ENCODE measurements at places on chromosomes 4 and X.
A peak's percentile ranks its signal among the peaks of the same experiment; 100 is the strongest.

DNA sequence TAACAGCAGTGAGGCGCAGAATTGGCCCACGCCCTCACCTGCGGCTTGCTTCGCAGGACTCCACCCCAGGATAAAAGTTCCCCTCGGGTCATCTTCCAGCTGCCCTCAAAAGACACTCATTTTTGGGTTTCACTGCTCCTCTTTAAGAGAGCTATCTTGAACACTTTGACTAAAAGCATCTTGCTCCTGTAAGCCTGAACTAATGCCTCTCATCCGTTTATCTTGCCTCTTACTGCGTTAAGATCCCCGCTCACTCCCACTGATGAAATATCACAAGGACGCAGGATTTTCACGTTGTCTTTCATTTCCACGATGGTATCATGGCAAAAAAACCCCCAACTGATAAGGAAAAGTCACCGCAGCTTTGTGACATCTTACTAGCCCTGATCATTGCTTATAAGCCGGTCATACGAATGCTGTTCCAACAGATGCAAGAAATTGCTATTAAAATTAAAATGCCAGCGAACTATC, 591 bp upstream of the ACSL4 start:
- DNase-seq = no peak

DNA sequence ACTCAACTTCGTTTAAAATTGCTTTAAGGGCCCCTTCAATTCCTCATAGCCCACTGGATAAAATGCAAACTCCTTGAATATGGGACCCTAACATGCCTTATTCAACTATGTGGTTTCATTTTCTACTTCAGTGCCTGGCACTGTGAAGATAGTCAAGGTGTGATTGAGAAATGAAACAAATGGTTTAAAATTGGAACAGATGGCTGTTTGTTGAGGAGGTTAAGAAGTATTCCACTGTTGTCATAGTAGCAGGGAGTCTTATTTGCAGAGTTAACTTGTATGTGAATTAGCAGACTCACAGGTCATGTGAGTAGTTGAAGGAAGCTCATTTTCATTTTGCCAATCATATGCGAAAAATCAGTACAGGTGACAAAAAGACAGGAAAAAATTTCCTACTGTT, 593.3 kb downstream of the KCTD8 start:
- DNase-seq = no peak

DNA sequence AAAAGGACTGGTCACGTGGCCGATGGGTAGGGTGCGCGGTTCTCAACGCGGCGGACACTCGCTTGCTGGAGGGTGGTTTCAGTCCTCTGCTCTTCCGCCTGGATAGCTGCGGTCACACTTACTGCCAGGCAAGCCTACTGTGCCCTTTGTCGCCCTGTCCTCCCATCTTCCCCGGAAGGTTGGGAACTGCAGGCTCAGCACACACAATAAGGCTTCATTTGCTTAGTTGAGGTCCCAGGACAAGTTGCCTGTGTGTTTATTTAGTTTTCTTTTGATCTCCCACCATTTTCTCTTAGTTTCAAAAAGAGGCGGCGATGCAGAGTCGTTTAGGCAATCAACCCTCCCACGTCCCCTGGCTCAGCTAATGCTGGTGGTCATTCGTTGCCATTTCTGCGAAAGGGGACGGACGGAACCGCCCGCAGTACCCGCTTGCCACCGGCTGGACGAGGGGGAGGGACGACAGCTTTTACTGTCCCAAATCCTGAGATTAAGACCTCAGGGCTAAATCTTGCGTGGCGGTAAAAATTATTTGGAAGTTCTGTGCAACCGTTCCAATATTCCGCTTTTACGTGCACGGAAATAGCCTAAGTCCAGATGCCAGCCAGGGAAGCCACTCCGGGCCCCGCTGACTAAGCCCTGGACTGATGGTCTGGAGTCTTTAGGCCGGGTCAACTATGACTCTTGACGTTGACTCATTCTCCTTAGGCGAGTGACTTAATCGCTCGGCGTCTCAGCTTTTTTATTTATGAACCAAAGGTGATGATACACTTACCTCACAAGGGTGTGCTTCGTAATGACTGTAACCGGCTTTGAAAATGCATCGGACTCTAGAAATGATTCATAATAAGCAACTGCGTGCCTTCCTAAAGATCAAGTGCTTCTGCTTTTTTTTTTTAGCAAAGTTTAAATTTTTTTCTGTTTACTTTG, 671 bp upstream of the EIF4E start:
- no peak for DNase-seq

GRCh38 chrX:155144926-155145325, 71.3 kb upstream of the VBP1 start:
- no peak for DNase-seq

DNA sequence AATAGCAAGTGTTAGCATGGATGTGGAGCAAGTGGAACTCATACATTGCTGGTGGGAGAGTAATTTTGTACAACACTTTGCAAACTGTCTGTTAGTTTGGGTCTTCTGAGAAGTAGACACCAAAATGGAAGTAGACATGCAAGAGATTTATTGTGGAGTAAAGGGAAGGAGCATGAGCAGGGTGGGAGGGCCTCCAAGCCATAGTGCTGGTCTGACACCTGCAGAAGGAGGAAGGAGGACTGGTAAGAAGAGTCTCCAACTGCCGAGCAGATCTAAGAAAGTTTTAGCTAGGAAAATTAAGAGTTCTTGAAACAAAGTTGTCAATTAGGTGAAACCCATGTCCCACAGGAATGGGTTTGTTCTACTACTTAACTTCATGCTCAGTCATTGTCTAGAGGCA, 64.0 kb upstream of the DDIT4L start:
- no peak for DNase-seq

DNA sequence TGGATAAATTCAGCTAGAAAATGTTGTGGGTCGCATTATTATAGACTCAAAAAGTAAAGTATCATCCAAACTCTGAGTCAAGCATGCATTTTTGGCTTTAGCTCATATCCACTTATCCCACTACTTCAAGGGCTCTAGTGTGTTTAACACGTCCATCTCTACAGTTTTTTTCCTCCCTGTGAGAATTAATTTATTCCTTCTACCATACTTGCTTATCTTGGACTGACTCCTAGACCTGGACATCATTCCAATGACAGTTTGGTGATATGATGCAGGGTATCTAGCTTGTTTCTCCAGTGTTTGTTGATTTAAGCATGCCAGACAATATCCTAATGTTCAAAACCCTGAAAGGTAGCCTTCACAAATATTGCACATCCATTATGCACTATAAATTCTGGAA, 1037.1 kb upstream of the INTU start:
- DNase-seq = no peak

DNA sequence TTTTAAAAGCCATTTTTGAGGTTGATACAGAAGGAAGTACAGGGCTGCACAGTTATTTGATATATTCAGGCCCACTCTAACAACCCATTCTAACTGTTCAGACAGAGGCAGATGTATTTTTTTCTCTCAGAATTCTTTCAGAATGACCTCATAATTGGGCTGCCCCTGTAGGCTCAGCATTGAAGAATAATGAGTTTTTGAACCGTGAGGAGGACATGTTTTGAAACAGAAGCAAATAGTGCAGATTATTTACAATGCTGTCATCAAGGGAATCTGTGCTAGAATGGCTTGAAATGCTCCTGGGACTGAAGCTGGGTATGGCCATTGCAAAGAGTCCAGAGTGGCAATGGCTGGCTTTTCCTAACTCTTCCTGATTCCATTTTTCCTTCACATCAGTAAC, 158.1 kb downstream of the SOX3 start:
- DNase-seq = no peak

- no peak for DNase-seq
These were observed 13.2 kb downstream of the AMOT start for GRCh38 chrX:112827292-112827903.

- peak; percentile 21 for DNase-seq
These were observed 96.1 kb downstream of the AFF1 start for GRCh38 chr4:87030755-87031441.

- no peak for DNase-seq
These were observed 64.6 kb downstream of the ZAR1 start for GRCh38 chr4:48554606-48555005.

DNA sequence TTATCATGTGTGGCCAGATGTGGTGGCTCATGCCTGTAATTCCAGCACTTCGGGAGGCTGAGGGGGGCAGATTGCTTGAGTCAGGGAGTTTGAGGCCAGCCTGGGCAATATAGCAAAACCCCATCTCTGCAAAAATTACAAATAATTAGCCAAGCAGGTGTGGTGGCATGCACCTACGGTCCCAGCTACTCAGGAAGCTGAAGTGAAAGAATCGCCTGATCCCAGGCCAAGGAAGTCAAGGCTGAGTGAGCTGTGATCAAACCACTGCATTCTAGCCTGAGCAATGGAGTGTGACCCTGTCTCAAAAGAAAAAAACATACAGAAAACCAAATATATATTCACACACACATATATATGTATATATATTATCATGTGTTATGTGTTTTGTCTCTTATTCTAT, 15.0 kb downstream of the APELA start:
- no peak for DNase-seq

GRCh38 chr4:188268131-188268908, 129.1 kb downstream of the TRIML1 start:
- DNase-seq = no peak

GRCh38 chr4:94517492-94517891, 65.8 kb downstream of the PDLIM5 start:
- no peak for DNase-seq

GRCh38 chrX:3589474-3589873, 124.0 kb downstream of the PRKX start:
- DNase-seq = no peak

DNA sequence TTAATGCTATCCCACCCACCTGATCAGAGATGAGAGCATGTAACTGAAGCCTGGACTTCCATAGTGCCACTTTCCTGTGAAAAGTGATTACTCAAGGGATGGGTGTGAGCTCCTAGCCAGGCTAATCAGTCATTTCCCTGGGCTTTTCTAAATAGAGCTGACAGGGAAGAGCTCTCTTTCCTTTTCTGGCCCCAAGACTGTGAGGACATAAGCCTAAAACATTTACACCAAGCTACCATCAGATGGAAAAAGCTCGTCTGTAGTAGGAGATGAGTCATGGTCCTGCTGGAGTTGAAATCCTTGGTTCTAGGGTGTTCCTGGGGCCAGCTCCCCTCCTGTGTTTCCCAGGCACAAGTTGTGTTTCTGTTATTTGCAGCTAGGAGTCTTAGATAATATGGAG, 52.4 kb upstream of the NDP start:
- no peak for DNase-seq

- DNase-seq = no peak
These were observed 77.8 kb downstream of the SORCS2 start for GRCh38 chr4:7270121-7270520.

DNA sequence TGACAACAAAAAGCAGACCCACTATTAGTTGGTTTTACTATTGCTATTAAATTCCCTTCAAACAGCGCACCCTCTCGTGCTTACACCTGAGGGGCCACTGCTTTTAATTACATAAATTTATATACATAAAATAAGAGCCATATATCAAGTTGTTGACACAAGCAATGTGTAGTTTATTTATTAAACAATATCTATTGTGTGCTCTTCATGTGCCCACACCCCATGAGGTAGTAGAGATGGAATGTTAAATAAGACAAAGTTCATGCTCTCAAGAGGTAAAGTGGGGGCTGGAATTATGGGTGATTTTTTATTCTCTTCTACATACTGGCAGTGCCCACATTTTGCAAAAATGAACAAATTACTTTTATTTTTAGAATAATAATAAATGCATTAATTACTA, 47.3 kb downstream of the KCNIP4 start:
- DNase-seq = no peak

- no peak for DNase-seq
These were observed 743 bp downstream of the NKAP start for GRCh38 chrX:119942831-119943184.

DNA sequence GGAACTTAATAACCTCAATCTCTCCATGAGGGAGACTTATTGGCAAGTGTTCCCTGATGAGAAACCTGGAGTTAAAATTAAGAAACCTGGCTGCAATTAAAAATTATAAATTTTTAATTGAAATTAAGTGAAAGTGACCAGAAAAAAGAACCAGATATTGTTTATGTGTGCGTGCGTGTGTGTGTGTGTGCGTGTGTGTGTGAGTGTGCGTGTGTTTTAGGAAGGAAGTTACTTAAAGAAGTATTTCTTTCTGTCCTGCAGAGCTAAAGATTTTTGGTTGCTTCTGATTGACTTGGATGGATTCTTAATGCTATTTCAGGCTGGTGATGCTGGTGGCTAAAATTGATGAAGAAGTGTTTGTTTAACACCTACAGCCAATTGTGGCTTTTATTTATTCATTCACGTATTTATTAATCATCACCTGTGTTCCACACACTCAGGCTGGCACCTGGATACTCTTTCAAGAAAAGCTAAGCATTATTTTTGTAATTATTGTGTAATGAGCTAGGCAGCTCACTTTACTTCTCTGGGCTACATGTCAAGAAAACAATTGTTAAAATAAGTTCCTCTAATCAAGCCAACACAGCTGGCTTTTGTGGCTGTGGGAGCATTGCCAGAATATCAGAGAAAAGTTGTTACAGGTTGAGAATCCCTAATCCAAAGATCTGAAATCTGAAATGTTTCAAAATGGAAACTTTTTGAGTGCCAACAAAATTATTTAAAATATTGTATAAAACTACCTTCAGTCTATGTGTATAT, 68.5 kb downstream of the CEP44 start:
- no peak for DNase-seq

DNA sequence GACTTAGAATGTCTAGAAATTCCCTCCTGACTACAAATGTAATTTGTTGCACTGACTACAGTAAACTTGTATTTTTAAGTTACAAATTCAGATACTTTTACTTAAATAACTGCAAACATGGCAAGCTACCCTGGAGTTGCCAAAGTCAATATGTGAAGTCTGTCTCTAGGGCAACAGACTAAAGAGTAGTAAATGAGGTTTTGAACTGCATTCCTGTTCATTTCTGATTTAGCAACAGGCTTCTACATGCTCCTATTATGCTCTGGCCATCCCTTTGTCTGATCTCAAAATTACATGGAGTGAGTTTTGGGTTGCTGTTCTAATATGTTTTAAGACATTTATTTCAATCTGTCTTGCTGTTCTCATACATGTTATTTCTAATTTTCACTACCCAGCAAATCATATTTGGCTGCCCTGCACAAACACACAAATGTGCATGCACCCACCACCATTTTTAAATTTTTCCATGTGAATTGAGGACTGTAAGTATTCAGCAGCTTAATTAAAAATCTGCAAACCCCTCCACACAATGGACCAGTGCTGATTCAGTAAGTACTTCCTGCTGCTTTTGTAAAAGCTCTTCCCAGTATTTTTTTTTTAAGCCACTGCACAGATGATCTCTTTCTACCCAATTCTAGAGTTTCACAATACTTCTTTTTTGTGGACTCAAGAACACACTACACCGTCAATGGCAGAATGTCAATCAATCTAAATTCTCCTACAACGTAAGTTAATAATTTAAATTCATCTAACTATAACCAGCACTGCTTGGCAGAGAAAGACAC, 26.7 kb downstream of the SH3RF1 start:
- no peak for DNase-seq

GRCh38 chr4:304969-305680, at the start of gene ZNF732:
ZNF732 (minus strand) TSS chr4:305474; CDS start chr4:305310, 164 bp downstream.
- DNase-seq = peak; percentile 14

GRCh38 chrX:38666909-38667308, 105.6 kb downstream of the TSPAN7 start:
- DNase-seq = no peak

- no peak for DNase-seq
These were observed at the start of gene PWWP3B for GRCh38 chrX:106168107-106168506. PWWP3B (plus strand) TSS chrX:106168305; CDS start chrX:106205433, 37,128 bp downstream.

GRCh38 chr4:54961357-54961975, 163.9 kb downstream of the KDR start:
- DNase-seq = no peak

GRCh38 chrX:19096586-19096985, 25.7 kb downstream of the ADGRG2 start:
- no peak for DNase-seq

GRCh38 chr4:167028976-167029375, 205.3 kb downstream of the SPOCK3 start:
- DNase-seq = no peak

- no peak for DNase-seq
These were observed 17.8 kb downstream of the GUCY1A1 start for GRCh38 chr4:155684423-155684822.

All from anterior cingulate cortex (tissue), 58 donors.